D721Med (cell line): ENCODE measurements at places on chromosomes 16 and 17.

DNA sequence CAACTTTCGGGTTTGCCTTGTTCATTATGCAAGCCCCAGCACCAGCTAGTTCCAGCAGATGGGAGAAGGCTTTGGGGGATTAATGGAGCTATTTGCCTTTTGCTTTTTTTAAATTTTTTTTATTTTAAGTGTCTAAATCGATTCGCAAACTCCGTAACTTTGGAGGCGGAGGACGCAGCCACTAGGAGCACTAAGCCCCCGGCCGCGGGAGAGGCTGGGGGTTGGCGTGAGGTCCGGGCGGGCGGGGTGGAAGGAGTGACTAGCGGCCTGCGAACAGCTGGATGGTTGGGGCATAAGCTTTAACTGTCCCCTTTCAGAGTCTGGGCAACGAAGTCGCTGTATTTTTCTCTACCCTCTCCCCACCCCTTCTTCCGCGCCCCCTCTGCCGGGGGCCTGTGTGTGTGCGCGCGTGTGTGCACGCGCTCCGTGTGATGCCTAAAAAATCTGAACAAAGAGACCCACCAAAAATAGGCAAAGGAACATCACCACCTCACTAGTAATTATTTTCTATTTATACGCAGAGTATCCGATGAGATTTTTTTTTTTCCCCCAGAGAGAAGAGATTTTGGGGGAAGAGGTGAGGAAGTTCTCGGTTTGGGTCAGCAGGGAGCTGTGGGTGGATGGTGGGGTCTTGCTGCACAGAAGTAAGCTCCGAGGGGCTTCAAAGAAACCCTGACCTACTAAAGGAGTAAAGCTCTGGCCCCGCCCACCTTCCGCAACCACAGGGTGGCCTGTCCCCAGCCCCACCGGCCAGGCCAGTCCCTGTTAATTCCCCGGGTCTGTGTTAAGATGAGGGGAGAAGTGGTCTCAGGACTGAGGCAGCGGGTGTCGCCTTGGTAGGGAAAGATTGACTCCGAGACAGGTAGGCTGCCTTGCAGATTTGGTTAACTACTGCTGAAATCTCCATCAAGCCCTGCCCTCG lies 2.3 kb downstream of the SHISA9 start:
- no peak for DNase-seq

DNA sequence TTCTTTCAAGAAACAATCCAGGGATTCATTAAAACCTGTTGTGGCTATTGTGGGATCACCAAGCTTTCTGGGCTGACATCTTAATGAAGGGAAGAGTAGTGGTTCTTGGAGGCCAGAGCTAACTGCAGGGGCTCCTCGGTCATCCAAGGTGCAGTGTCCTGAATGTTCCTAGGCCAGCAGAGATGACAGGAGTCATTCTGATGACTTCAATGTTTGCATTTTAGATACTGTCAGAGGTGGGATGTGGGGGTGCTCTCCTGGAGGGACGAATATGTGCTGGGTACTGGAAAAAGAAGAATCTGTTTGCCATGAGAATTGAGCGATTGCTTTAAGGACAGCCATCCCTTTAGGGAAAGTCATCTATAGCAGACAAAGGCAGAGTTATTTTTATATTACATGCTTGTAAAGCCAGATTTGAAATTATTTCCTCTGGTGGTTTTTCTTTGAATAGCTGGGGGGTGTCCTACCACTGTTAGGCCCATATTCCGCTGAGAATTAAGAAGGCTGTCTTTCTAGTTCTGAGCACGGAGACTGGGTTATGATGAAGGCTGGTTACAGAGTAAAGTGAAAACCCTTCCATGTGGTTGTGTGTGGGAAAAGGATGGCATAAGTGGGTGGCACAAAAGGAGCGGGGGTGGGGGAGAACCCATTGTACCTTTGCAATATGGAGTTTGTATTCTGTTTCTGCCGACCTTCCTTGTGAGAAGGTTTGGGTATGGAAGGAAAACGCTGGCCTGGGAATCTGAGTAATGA lies 7.4 kb downstream of the HLF start:
- DNase-seq, result no peak

DNA sequence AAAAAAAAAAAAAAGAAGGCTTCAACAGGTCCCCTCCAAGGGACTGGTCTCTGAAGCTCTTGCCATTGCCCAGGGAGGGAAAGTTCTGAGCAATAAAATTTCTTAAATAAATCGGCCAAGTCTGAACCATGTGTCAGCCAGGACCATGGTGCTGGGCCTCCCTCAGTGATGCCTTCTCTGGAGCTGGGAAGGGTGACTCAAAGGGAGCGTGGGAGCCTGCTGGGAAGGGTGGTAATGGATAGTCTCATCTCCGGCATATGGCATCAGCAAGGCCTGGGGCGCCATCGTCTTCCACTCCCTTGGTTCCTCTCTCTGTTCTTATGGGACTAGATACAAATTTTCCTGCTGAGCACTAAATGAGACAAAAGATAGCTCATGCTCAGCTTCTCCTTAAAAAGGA lies 2.3 kb downstream of the VKORC1 start:
- DNase-seq, result no peak

DNA sequence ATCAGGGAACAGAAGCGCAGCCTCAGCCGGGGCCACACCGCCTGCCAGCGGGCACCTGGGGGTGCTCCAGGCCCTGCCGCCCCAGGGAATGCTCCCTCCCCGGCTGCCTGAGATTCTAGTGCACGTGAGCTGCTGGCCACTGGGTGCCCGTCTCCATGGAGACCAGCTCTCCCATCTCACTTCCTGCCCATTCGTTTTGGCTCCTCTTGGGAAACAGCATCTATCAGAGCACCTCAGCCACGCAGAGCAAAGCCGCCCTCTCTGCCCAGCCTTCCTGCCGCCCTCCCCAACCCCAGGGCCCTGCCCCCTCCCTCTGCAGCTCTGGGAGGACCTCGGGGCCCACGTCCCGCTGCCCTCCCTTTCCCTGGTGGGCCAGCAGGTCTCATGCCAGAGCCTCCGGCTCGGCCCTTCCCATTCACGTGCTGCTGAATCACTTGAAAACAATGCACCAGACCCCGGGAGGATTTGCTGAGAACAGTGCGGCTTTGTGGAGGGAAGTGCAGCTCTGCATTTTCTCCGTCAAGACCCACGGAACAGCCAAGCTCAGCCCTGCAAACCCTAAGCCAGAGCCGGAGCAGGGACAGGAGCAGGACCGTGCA lies 19.4 kb downstream of the CEP295NL start:
- no peak for DNase-seq

GRCh38 chr17:46949291-46950174 lies 26.6 kb downstream of the GOSR2 start:
- DNase-seq, result no peak

DNA sequence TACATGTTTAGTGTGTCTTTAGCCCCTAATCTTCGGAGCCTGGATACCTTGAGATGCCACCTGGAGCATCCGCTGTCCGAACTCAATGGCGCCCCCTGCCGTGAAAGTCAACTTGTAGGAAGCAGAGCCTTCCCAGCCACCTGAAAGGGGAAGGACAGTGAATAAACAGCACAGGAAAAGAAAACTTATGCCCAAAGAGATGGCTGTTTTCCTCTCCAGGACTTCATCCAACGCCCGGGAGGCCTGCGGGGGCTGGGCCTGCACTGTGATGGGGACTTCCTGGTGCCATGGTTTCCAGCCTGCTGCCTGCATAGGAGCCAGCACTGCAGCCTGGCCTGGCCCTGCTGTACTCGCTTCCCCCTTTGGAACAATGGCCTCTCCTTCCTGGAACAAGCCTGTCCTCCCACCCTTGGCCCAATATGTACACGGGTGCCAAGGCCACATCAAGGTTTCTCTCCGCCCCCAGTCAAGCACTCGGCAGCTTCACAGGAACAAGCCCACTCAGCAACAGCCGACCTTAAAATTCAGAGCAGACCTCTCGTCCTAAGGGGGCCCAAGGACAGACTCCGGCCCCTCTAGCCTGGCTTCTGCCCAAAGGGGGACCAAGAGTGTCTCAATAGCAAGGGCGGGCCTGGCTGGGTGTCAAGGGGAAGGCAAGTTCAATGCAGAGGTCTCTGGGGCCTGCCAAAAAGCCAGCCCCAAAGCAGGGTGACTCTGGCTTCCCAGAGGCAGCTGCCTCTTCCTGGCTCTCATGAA lies 4.5 kb upstream of the UNC13D start:
- no peak for DNase-seq

DNA sequence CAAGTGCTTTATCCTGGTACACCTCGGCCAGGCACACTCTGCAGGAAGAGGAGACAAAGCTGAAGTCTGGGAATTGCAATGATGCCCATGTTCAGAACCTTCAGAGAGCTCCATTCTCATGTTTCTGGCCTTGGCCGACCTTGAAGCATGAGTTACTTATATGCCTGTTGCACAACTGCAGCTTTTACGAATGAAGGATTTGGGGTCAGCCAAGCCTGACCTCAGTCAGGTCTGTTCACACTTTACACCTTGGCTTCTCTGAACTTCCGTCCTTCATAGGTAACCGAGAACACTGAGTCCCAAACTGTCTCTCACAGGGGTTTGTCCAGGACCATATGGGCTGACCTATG lies 66.7 kb downstream of the GTF3C1 start:
- no peak for DNase-seq

GRCh38 chr17:34251186-34251585 lies 3.9 kb upstream of the CCL2 start:
- no peak for DNase-seq

DNA sequence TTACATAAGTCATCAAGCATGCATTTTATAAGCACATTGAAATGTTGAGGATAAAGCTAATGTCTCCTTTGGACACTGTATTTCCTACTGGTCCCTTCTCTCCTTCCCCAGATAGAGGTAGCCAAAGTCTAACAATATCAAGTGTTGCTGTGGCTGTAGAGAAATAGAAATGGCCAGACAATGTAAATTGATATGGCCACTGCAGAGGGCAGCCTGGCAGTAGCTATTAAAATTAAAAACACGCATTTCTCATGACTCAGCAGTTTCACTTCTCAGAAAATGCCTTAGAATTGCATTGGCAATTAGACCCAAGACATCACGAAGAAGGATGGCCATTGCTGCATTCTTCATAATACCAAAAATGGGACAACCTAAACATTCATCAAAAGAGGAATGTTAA lies 46.8 kb upstream of the MRTFB start:
- DNase-seq, result no peak

DNA sequence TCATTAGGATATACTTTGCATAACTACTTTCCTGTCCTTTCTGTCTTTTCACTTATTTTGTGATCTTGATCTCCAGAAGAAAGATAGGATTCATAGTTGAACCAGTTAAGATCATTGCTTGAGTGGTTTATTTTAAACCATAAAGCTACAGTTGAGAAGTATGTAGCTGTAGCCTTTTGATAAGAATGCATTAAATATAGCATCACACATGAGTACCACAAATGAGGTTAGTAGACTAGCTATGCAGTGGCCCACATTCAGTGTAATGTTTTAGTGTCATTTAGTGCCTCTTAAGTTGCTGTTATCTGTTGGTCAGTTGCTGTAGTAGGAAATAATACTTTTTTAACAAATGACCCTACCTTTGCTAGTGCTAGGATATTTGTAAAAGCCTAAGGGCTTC lies 1.3 kb downstream of the NLK start:
- no peak for DNase-seq

- DNase-seq, result no peak
Observed at GRCh38 chr17:39774047-39774446, 36.3 kb downstream of the GRB7 start.

DNA sequence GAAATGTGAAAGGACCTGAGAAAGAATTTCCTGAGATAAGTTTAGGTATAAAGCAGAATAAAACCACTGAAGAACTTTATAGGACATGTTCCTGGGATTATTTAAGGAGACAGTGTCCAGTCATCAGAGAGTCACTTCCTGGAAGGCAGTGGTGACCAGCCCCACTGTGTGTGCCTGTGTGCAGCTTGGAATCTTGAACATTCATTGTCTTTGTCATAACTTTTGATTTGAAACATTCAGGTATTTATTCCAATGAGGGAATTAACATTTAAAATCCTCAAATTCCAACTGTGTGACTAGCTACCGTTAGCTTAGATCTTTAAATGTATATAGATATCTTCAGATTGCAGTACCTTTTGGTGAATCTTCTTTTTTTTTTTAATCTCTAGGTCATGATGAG lies 61.7 kb upstream of the MRC2 start:
- no peak for DNase-seq

DNA sequence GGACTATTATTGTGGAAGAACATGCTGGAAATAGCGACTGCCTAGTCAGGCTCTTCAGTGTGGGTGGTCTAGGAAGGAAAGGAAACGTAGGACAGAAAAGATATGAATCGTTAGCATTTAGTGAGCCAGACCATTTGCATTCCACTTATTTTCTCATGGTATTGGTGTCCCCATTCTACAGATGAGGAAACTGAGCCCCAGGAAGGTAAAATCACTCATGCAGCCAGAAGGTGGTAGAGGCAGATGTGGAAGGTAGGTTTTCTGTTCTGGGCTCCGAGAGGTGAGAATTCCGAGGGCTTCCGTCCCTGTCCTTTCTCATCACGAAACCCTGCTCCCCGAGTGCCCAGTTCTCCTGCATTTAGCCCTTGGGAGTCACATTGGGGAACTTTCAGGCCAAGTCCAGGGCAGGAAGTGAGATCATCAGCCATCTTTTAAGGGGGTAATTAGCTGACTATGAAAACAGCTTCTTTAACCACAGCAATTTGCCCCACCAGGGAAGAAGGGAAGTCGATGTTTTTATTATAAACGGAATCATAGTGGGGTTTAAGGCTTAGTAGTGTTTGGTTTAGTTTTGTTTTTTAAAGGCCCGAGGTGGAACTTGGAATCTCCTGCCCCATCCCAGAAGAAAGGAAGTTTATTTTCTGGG lies 110.7 kb upstream of the IRX3 start:
- DNase-seq, result no peak

- no peak for DNase-seq
Observed at GRCh38 chr17:69870751-69871199, 204.2 kb upstream of the KCNJ16 start.

DNA sequence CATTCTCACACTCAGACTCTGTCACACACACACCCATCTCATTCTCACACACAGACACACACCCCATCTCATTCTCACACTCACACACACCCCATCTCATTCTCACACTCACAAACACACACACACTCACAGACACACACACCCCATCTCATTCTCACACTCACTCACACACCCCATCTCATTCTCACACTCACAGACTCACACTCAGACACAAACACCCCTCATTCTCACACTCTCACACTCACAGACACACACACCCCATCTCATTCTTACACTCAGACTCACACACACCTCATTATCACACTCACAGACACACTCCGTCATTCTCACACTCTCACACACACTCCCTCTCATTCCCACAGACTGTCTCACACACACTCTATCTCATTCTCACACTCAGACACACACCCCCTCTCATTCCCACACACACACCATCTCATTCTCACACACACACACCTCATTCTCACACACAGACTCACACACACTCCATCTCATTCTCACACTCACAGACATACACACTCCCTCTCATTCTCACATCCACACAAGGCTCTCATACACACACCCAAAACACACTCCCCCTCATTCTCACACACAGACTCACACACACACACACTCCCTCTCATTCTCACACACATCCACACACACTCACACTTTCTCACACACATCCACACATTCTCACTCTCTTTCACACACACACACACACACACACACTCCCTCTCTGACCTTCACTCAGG lies 2.9 kb downstream of the ASGR1 start:
- no peak for DNase-seq

GRCh38 chr17:31824766-31825360 lies 34.2 kb downstream of the COPRS start:
- DNase-seq, result no peak
